Activated naive CD4-positive, alpha-beta T cell treated with Interleukin-2 at 50 U/mL for 16 hours (primary cell): ENCODE measurements at places on chromosomes 11 and 22.

GRCh38 chr11:106986261-106986660 lies 32.0 kb downstream of the GUCY1A2 start:
- no peak for DNase-seq

DNA sequence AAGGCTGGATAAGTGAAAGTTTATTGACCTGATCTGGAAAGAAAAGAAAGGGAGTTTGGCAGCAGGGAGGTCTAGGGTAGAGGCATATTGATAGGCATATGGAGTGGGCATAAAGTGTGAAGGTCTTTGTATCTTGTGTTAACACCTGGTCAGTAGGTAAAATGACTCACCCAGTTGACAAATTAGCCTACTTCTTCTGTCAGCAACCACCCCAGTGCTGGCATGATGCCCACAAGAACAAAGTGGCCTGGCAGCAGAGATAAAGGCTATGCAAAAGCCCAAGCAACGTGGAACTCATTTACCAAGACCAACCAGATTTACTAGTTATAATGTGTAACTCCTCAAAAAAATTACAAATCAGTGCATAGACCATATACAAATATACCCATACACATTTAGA lies 4.9 kb downstream of the OR10A3 start:
- DNase-seq: no peak

DNA sequence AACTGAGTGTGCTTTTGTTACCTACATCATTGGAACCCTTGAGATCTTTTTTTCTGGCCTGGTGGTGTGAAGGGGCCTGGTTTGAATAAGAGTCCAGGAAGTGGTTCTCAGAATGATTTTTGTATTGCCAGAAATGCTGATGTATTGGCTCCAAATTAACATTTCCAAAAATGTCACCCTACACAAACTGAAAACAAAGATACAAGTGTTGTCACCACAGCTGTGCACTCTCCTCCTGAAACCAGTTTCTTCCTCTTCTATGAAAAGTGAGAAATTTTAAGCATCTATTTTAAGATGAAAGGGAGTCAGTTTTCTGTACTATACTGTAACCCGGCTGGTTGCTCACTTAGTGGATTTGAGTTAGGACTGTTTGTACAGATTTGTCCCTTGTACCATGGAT lies 218.8 kb downstream of the PGR start:
- no peak for DNase-seq

GRCh38 chr11:39365809-39366436 lies 2093.5 kb downstream of the LRRC4C start:
- no peak for DNase-seq

DNA sequence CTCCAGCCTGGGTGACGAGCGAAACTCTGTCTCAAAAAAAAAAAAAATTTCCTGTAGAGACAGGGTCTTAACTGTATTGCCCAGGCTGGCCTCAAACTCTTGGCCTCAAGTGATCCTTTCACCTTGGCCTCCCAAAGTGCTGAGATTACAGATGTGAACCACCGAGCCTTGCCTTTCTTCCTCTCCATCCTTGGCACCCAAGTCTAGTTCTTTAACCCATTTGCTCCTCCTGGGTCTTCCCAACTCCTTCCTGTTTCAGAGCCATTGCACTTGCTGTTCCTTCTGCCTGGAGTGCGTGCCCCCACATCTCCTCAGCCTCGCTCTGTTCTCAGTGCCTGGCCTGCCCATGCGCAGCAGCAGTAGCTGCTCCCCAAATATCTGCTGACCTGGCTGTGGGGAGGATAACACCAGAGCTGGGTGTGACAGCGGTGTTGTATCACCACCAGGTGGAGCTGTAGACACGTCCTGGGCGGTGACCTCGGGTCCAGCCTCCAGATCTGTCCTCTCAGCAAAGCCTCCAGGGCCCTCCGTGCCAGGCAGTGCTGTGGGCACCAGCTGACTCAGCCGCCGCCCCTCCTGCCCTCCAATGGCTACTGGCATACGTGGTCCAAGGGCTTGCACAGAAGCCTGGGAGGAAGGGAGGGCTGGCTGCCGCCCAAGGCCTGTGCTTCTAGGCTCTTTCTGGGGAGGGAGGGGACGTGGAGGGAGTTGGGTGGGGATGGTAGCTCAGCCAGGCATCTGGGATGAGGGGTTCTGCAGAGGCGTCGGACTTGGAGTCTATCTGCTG lies 22.0 kb downstream of the TEF start:
- DNase-seq: peak; percentile 85

- DNase-seq: no peak
These were observed 9.5 kb downstream of the ATXN10 start for GRCh38 chr22:45680932-45681700.

DNA sequence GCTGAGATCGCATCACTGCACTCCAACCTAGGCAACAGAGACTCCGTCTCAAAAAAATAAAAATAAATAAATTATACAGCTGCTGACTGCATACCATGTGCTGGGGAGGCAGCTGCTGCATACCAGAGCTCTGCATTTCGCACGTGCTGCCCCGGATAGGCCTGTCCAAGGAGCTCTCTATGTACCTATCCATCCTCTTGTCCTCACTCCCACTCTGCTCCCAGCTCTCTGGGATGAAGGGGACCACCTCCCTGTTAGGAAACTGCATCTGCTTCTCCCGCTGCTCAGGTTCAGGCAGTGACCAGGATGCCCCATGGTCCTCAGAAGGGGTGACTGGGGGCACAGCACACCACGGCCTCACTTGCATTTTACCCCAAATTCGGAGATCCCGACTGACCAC lies 302.3 kb downstream of the BRD1 start:
- DNase-seq: no peak

- no peak for DNase-seq
These were observed 3.6 kb downstream of the TCIRG1 start for GRCh38 chr11:68042219-68043028.

DNA sequence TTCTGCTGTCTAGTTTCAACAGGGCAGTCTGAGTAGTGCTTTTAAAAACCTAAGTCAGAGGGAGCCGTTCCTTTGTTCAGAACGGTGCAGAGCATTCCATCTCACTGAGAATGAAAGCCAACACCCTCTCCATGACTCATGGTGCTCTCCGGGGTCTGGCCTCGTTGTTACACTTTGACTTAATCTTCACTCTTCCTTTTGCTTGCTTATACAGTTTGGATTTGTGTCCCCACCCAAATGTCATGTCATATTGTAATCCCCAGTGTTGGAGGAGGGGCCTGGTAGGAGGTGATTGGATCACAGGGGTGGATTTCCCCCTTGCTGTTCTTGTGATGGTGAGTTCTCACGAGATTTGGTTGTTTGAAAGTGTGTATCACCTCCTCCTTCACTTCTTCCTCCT lies 292.2 kb downstream of the ST3GAL4 start:
- DNase-seq: no peak

GRCh38 chr22:22674467-22674866 lies 30.1 kb downstream of the GGTLC2 start:
- DNase-seq: no peak

GRCh38 chr11:76838678-76839068 lies 22.0 kb upstream of the ACER3 start:
- DNase-seq: no peak

GRCh38 chr11:91174734-91175133 lies 951.9 kb upstream of the CHORDC1 start:
- DNase-seq: no peak

- no peak for DNase-seq
These were observed 7.0 kb downstream of the MAP3K11 start for GRCh38 chr11:65606876-65607613.

DNA sequence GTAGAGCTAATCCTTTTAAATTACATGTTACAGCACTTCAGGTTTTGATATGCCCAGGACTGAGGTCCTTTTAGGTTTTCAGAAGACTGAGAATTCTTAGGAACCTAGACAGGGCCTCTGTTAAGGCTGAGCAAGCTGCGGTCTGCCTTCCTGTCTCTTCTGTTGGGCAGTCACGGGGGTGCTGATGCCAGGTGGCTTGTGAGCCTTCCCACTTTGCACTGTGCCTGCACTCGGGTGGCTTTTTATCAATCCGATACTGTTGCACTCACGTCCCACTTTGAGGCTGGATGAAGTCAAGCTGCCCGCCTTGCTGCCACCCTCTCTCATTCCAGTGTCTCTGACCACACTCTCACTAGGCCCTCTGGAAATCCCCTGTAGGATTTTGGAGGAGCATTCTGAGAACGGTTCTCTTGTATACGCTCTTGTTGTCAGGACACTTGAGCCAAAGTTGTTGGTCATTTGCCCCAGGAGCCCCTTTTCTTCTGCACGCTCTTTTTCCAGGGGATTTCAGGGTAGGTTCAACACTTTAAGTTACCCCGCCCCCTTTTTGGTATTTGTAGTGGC lies 141.8 kb downstream of the TEAD1 start:
- DNase-seq: no peak

DNA sequence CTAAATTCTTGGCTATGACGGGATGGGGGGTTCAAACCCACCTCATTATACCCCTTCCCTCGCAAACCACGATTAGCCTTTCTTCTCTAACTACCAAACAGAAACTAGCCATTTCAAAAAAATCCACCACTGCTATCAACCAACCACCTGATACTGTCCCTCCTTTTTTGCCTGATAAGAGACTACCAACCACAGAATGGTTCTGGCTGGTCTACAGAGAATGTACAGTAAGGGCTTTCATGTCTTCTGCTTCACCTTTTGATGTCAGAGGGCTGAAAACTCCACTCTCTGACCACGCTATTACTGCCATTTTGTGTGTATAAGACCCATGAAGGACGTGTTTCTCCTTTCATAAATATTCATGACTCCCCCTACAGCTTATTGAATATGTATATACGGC lies 19.1 kb downstream of the RIC3 start:
- DNase-seq: no peak

- DNase-seq: no peak
These were observed 41.4 kb downstream of the AMPD3 start for GRCh38 chr11:10496296-10496936.

DNA sequence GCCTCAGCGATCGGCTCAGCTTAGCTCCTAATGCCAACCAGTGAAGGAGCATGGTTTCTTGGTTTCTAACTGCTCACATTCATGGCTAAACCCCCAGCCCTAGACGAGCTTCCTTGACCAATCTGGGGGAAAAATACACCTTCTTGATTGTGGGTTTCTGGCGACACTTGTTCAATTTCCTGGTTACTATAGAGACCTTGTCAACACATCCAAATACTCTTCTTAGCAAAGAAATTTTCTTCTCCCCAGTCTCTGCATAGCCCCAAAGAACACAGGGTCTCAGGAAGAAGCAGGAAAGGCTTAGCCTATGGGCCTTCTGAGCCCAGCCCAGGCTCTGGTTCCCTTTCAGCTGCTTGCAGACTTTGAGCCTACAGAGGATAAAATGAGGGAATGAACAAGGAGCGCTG lies 88.5 kb upstream of the SYT13 start:
- DNase-seq: peak; percentile 5

GRCh38 chr22:40416636-40417035 lies 46.2 kb downstream of the SGSM3 start:
- no peak for DNase-seq

DNA sequence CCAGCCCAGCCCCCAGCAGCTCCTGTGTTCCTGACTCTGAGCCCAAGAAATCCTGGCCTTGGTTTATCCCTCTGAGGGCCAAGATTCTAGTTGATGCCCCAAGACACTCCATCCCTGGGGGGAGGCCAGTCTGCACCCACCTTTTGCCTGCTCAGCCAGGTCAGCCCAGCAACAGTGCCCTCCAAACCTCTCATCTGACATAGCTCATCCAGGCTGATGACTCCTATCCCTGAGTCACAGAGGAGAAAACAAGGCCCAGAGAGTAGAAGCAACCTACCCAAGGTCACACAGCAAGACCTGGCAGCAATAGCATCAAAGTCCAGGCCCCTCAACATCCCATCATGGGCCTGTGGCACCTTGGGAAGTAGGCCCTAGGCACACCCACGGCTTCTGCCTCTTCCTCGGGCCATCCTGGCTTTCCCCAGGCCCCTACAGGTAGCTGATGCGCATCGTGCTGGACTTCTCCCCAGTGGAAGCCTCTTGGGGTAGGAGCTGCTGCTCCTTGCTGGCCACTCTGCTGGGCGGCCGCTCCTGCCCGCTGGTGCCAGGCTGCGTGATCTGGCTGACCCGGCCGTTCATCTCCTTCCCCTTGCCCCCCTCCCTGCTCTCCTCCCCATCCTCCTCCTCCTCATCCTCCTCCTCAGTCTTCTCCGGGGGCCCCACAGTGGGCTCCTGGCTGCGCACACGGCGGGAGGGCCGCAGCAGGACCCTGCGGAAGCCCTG lies 6.0 kb downstream of the SSTR3 start:
- no peak for DNase-seq
